ENCODE measurements at places on chromosomes 7 and 10. TPM values are rescaled to one million over a fixed set of nuclear protein-coding genes. Genes with fewer than 3 reads are reported as not detected.

Gene CDC14C
- total RNA-seq, result not detected

- H3K27ac ChIP-seq, result no peak overlapping the region
- no peaks in the 10 kb centered on the region for H3K36me3 ChIP-seq
- H3K27me3 ChIP-seq, result no peaks in the 10 kb centered on the region
- no peak for DNase-seq
These were observed 185.1 kb downstream of the SEMA3D start for GRCh38 chr7:85001495-85002345.

Gene AQP1
- 1.2 TPM for total RNA-seq

Gene FAM25C
- not detected for total RNA-seq

DNA sequence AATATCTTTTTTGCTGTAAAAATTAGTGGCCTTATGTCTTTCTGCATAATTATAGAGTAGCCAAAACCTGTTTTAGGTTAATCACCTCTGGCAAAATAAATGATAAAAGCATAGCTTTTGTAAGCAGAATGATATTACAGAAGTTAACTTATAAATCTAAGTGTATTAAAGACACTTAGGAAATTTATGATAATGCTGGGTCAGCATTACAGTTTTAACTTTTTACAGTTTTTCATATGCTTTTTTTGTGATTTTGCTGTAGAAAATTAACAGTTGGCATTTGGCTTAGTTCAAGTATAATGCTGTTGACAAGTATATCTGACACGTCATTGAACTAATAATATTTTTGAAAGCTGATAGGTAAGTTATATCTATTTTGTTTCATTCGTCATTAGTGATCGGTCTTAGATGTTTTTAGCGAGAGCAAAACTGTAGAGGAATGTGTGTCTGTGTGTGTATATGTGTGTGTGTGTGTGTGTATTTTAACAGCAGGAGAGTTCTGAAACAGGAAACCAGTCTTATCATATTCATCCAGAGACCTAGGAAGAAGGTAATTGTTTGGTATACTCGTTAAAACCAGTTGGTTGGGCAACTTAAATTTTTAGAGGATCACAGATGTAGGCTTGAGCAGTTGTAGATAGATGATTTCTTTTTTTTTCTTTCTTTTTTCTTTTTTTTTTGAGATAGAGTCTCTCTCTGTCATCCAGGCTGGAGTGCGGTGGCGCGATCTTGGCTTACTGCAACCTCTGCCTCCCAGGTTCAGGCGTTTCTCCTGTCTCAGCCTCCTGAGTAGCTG is 15.4 kb downstream of the PTEN start:
- H3K4me3 ChIP-seq, result no peak overlapping the region
- no peaks in the 10 kb centered on the region for H3K27me3 ChIP-seq
- no peak for DNase-seq
- H3K27ac ChIP-seq, result no peak overlapping the region
- no peaks in the 10 kb centered on the region for H3K4me1 ChIP-seq

- no peaks in the 10 kb centered on the region for H3K36me3 ChIP-seq
- no peak for DNase-seq
- no peak overlapping the region for H3K4me3 ChIP-seq
These were observed 6.4 kb downstream of the KIAA1549 start for GRCh38 chr7:138974675-138975292.

Gene MYL10
- 0.69 TPM for total RNA-seq

Gene ABI1
- total RNA-seq, result 20.7 TPM

Gene PPP1R3A
- not detected for total RNA-seq

- no peak overlapping the region for H3K4me3 ChIP-seq
- no peak overlapping the region for H3K27ac ChIP-seq
- no peaks in the 10 kb centered on the region for H3K4me1 ChIP-seq
- DNase-seq, result no peak
- H3K27me3 ChIP-seq, result no peaks in the 10 kb centered on the region
These were observed 29.5 kb upstream of the ARHGAP22 start for GRCh38 chr10:48634198-48634983.

Gene OR6V1
- total RNA-seq, result not detected

- H3K36me3 ChIP-seq, result no peaks in the 10 kb centered on the region
- H3K4me1 ChIP-seq, result no peaks in the 10 kb centered on the region
- no peaks in the 10 kb centered on the region for H3K27me3 ChIP-seq
- no peak overlapping the region for H3K4me3 ChIP-seq
- H3K27ac ChIP-seq, result no peak overlapping the region
These were observed 242.5 kb downstream of the REEP3 start for GRCh38 chr10:63763744-63764143.

Gene DGKI
- 0.52 TPM for total RNA-seq

- no peak for DNase-seq
- no peaks in the 10 kb centered on the region for H3K4me1 ChIP-seq
- no peaks in the 10 kb centered on the region for H3K27me3 ChIP-seq
These were observed 595.8 kb upstream of the MKI67 start for GRCh38 chr10:128721963-128722445.

Gene LBX1
- total RNA-seq, result not detected

DNA sequence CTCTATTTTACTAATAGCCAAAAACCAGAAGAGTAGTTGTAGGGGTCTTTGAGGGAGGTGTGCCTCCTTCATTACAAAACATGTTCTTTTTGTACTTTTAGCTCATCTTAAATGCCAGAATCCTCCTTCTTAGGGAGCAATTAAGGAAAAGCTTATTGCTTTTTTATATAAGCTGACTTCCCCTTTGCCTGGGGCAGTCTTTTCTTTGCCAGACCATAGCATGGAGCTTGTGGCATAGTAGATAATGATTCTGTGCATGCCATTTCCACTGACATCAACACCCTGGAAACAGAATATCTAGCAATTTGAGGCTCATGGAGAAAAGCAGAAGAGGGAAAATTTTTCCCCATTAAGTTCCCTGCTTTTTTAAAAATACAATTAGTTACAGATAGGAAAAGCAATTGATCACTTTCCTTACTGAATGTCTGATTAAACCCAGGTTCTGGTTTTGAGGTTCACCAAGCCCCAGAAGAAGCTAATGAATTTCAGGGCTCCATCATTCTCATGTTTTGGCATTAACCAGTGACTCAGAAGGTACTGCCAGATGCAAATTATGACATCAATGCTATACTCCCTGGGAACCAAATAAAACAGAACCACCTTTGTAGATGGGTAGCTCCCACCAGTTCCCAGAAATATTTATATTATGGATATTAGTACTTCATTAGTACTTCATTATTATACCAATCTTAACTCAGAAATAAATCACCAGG is 410.6 kb downstream of the KCNMA1 start:
- peak; percentile 43 for DNase-seq
- peaks cover 39% of the 10 kb centered on the region for H3K4me1 ChIP-seq
- no peak overlapping the region for H3K27ac ChIP-seq
- no peaks in the 10 kb centered on the region for H3K27me3 ChIP-seq

Gene AGR3
- not detected for total RNA-seq

Gene DLX5
- 0.23 TPM for total RNA-seq

Gene LIPN
- total RNA-seq, result not detected

Gene GDF2
- total RNA-seq, result not detected

GRCh38 chr10:75402486-75403143 is 1.1 kb upstream of the ZNF503 start:
- H3K36me3 ChIP-seq, result no peaks in the 10 kb centered on the region
- H3K27ac ChIP-seq, result peak overlapping the region; percentile 81
- H3K4me3 ChIP-seq, result peak overlapping the region; percentile 79
- H3K4me1 ChIP-seq, result peaks cover 23% of the 10 kb centered on the region
- peak; percentile 91 for DNase-seq

Gene KLF14
- total RNA-seq, result not detected

All from PC-3 (cell line).